HFFc6 (cell line): ENCODE measurements at places on chromosomes 13 and 19. TPM values are rescaled to one million over a fixed set of nuclear protein-coding genes. Genes with fewer than 3 reads are reported as not detected.

DNA sequence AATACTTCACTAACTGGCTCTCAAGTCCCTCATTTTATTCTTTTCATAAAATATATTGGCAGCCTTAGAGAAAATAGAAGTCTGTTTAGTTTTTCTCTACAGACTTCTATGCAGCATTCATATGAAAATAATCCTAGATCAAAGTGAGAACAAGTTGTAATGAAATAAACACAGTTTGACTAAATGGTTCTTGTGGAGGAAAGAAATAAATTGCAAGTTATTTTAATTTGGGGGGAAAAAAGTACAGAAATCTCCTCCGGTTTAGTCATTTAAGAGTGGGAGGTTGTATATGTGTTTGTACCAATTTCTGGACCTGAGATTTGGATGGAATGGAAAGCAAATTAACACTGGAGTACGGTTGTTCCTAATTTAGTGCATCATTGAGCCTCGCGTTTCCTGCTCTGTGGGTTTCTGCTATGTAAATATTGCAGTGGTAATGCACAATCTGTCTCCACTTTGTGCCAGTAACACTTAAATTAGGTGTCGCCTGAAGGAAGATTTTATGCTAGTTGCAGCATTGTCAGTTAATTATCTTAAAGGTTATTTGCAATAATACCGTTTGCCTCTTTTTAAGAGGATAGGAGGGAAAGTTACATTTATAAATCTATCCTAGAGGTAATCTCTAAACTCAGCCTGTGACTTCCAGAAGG lies 100.2 kb downstream of the ZIC5 start:
- DNase-seq: no peak
- H3K27ac ChIP-seq: no peak overlapping the region
- peaks cover 23% of the 10 kb centered on the region for H3K27me3 ChIP-seq
- no peaks in the 10 kb centered on the region for H3K4me1 ChIP-seq

- peaks cover 31% of the 10 kb centered on the region for H3K27me3 ChIP-seq
- H3K4me3 ChIP-seq: no peak overlapping the region
- DNase-seq: no peak
- H3K27ac ChIP-seq: no peak overlapping the region
- H3K36me3 ChIP-seq: no peaks in the 10 kb centered on the region
These were observed 98.2 kb downstream of the ING1 start for GRCh38 chr13:110811771-110812120.

DNA sequence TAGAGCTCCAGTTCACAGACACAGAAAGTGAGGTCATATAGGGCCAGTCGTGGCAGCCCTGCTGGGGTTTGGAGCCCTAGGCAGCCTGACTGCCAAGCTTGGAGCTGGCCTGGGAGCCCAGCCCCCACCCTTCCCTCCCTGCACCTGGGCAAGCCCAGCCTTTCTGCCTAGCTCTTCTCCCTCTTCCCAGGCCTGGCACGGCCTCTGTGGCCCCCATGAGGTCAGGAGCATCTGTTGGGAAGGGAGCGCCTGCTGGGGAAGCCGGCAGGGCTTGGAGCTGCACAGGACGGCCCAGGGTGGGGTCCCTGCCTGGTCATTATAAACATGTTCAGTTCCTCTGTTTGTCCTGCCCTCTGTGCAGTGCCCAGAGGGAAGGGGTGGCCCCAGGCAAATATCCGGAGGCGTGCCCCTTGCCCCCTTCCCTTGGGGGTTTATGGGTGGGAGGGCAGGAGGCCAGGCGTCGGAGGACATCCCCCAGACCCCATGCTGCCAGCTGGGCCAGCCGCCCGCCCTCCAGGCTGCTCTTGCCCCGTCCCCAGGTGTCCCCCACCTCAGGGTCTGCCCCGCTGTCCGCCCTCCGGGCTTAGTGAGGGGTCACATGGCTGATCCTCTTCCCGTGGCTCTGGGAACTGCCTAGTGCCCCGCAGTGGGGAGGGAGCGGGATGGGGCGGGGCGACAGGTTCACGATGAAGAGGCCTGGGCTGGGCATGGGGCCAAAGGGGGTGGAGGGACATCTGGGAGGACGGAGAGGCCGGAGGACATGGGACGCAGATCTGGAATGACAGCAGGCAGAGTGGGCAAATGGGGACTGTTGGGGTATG lies 30.0 kb upstream of the NCCRP1 start:
- no peaks in the 10 kb centered on the region for H3K4me1 ChIP-seq
- no peaks in the 10 kb centered on the region; the same call in 1 of the 2 replicates for H3K27me3 ChIP-seq
- H3K36me3 ChIP-seq: no peaks in the 10 kb centered on the region; the same call in 1 of the 2 replicates
- no peak overlapping the region; the same call in 1 of the 2 replicates for H3K27ac ChIP-seq

The TUBA3C gene
- not detected in 3 replicates for total RNA-seq

DNA sequence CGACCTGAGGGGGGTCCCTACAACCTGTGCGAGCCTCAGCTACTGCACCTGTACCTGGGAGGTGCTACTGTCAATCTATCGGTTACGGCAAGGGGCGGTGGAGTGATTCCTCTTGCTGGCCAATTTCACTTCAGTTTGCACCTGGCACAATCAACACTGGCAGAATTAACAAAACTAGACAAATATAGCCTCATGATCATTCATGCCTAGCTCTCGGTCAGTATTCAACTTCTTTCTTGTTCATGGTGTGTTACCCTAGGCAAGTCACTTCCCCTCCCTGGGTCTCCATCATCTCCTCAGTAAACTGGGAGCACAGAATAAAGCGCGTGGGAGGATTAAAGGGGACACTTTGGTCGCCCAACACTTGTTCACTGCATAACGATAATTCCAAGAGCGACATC lies 618 bp downstream of the HAUS8 start:
- H3K27me3 ChIP-seq: peaks cover 5% of the 10 kb centered on the region
- H3K4me3 ChIP-seq: peak overlapping the region; percentile 93
- no peak for DNase-seq

DNA sequence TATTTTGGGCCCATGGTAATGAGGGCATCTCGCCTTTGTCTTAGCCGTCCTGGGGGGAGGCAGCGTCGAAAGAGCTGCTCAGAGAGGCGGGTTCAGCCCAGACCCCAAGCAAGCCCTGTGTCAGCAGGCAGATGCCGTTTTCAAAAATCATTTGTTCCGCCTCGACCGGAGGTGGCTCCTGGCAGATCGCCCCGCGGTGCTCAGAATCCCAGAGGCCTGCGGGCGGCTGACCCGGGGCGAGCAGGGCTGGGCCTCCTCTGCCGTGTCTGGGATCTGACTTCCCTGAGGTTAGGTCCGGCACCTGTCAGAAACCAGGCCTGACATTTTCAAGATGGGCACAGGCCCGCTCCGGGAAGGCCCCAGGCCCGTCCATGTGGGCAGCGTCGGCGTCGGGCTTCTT lies 36.1 kb downstream of the CRTC1 start:
- H3K36me3 ChIP-seq: peaks cover 7% of the 10 kb centered on the region
- no peak for DNase-seq
- H3K27me3 ChIP-seq: no peaks in the 10 kb centered on the region; the same call in 1 of the 2 replicates
- H3K4me1 ChIP-seq: no peaks in the 10 kb centered on the region
- no peak overlapping the region for H3K27ac ChIP-seq

The KCNN1 gene
- not detected in 2 replicates for total RNA-seq

The AMER2 gene
- not detected in 3 replicates for total RNA-seq

DNA sequence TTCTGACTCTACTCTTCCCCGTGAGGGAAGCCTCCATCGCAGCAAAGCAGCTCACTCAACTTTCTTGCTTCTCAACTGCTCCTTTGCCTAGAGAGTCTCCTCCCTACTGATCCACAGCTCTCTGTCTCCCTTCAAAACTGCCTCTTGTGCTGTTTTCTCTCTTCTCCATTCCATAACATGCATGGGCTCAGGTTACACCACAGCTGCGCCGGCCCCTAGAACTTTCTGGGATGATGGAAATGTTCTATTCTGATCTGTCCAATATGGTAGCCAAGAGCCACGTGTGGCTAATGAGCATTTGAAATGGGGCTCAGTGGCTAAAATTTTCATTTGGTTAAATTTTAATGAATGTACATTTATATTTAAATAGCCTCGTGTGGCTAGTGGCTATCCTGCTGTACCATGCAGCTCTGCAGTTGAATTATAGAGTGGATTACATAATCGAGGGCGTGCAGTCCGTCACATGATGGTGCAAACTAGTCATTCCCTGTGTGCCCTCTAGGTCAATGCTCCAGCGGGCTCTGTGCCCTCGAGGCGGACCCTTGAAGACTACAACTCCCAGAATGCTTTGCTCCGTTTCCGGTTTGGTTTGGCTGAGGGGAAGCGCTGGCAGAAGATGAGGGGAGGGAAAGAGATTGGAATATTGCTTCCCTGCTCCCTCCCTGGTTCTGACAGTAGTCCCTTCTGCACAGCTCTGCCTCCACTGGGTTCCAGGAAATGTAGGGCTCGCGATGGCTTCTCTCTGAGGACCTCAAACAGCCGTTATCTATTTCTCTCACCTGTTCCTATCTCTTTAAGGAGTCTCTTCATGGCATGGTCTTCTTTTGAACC lies 109.8 kb downstream of the CACNA1A start:
- peak; percentile 50 for DNase-seq
- peaks cover 10% of the 10 kb centered on the region for H3K27me3 ChIP-seq
- H3K4me1 ChIP-seq: peaks cover 55% of the 10 kb centered on the region
- H3K27ac ChIP-seq: no peak overlapping the region; the same call in 1 of the 2 replicates

- no peaks in the 10 kb centered on the region for H3K27me3 ChIP-seq
- H3K27ac ChIP-seq: no peak overlapping the region
- H3K36me3 ChIP-seq: 0 out of 2 replicates have a peak, but pooled peaks cover 6% of the 10 kb centered on the region
- no peak overlapping the region for H3K4me3 ChIP-seq
- H3K4me1 ChIP-seq: peaks cover 15% of the 10 kb centered on the region
These were observed 4.2 kb downstream of the NCLN start for GRCh38 chr19:3189702-3190469.

GRCh38 chr19:53866865-53867224 lies 838 bp upstream of the MYADM start:
- peak overlapping the region; percentile 100 for H3K27ac ChIP-seq
- H3K4me3 ChIP-seq: peak overlapping the region; percentile 100
- no peak for DNase-seq
- peaks cover 24% of the 10 kb centered on the region for H3K36me3 ChIP-seq
